ENCODE measurements at places on chromosomes 5 and 9.

DNA sequence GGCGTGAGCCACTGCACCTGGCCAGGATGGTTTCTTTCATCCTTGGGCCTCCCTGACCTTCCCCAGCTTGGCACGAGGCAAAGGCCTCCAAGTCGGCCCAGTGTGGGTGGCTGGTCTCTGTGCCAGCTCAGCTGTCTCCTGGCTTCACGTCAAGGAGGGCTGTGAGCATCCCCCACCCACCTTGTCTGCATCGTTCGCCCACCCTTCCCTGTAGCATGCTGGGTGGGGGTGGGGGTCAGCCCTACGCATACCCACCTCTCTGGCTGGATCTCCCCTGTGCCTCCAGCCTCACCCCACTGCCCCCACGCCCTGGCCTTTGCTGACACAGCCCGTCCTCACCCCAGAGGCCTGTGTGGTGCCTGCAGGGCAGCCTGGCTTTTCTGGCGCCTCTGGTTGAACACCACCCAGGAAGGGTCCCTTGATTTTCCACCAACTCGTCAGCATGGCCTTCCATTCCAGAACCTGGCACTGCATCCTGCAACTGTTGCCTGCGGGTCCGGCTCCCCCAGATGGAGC lies 8.8 kb upstream of the WDR5 start:
- DNase-seq, result no peak

DNA sequence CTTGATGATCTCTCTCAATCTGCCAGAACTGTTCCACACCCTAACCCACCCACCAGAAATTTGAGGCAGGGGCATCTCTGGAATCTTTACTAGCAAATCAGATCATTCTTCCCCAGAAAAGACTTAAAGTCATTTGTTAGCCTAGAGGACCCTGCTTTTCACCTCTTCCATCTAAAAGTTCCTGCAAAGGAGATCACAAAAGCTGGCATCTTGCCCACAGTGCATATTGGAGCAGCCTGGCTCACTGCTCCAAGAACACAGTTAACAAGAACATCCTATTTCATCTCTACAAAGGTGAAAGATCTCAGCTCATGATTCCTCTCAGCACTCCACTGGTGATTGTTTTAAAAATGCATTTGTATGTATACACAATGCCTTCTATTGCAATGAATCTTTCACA lies 36.3 kb downstream of the GABRP start:
- no peak for DNase-seq

DNA sequence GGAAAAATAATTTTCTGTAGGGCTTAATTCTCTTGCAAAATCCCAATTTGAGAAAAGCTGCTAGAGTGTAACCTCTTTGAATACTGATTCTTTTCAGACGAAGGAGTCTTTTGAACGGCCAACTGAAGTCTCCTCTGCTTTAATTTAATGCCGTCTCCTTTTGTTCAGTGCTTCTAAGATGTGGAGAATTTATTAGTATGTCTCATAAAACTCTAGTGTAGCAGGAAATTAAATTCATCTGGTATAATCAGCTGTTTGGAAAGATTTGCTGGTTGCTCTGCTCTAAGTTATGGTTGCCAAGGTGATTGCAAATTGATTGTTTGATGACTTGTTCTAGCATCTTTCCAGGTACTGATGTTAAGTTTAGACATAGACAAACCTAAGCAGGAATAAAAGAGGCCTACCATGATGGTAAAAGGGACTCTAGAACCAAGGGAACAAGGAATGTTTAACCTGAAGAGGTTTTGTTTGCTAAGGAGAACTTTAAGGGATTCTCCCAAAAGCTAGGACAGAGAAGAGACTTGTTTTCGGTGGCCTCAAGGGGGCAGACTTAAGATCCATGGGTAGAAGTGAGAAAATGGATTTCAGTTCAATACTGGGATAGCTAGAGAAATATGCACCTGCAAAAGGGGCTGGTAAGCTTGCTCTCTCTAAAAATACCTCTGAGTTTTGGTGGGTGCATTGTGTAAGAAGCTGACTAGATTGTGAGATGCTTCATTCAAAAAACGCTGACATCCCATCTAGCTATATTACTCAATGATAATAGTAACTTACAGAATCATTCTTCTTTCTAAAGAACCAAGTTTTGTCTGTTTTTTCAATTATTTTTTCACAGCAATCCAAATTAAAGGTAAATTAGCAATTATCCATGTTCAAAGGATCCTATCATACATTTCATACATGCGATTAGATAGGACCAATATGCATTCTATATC lies 5.7 kb upstream of the ADRB2 start:
- no peak for DNase-seq

- DNase-seq, result no peak
Observed at GRCh38 chr5:31921852-31922305, 252.2 kb downstream of the GOLPH3 start.

DNA sequence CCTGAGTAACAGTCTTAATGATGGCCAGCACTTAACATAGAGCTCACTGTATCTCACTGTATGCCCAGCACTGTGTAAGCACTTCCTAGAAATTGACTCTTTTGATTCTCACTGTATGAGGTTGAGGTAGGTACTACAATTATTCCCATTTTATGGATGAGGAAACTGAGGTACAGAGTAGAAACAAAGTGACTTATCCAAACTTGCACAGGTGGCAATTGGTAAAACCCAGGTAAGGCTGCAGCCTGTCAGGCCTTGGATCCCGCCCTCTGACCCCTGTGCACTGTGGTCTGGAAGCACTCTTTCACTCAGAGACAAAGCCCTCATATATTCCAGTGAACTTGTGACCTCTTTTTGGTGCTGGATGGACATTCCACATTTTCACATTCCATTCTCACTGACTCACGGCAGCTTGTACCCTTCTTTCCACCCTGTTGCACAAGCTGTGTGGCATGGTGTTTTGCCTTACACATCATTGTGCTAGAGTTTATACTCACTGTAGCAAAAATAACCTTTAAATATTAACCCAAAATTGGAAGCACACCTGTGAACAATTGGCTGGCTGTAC lies 21.7 kb downstream of the ANKRD55 start:
- DNase-seq, result no peak

- no peak for DNase-seq
Observed at GRCh38 chr9:116435706-116436105, 251.4 kb upstream of the TRIM32 start.

- no peak for DNase-seq
Observed at GRCh38 chr5:51881901-51882300, 498.7 kb downstream of the ISL1 start.

DNA sequence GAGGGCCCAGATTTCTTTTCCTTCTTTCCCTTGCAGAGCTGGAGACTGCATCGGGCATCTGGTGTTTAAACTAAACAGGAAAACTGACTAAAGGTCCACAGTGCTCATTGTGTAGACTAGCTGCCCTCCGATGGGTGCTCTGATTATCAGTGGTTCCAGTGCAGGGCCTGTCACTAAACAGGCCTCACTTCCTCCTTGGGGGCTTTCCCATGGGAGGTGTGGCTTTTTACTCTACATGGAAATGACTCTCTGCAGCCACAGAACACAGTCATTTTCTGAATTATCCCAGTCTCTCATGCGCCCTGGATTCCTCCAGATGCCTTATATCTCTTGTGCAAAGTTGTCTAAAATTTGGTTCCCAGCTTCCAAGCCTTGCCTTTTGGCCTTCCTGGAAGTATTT lies 199.2 kb downstream of the TRIO start:
- DNase-seq, result no peak

GRCh38 chr9:91239367-91240111 lies 122.2 kb downstream of the AUH start:
- DNase-seq, result no peak

- DNase-seq, result no peak
Observed at GRCh38 chr9:93081081-93081529, 14.9 kb upstream of the CARD19 start.

- DNase-seq, result no peak
Observed at GRCh38 chr5:82278711-82279370, 687 bp upstream of the RPS23 start.

DNA sequence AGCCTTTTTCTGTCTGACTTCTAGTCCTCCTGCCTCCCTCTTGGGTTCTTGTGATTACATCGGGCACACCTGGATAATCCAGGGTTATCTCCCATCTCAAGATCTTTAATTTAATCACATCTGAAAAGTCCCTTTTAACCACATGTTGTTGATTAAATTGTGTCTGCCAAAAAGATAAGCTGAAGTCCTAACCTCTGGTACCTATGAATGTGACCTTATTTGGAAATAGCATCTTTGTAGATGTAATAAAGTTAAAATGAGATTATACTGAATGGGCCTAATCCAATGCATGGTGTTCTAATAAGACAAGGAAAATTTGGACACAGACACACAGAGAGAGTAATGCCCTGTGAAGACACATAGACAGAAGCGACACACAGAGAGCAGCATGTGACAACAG lies 232.4 kb downstream of the KCTD16 start:
- DNase-seq, result no peak

DNA sequence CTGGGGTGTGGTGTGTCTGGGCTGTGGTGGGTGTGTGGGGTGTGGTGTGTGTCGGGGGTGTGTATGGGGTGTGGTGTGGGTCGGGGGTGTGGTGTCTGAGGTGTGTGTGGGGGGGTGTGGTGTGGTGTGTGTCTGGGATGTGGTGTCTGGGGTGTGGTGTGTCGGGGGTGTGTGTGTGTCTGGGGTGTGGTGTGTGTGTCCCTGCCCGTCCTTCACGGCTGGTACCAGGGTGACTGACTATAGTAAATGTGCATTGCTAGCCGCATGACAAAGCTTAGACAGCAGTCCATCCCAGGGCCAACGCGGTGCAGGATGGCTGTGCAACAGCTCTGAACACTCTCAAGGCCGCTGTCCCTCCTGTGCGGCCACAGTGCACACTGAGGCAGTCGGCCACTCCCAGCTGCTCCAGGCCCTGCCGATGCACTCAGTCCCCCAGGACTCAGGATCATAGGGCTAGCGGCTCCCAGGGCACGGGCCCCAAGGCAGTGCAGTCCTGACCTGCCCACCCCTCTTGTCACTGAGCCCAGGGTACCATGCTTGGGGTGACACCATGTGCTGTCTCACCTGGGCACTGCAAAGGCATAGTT lies 54.0 kb downstream of the SECISBP2 start:
- DNase-seq, result peak; percentile 51

GRCh38 chr5:30802961-30803705 lies 390.4 kb upstream of the CDH6 start:
- DNase-seq, result no peak

DNA sequence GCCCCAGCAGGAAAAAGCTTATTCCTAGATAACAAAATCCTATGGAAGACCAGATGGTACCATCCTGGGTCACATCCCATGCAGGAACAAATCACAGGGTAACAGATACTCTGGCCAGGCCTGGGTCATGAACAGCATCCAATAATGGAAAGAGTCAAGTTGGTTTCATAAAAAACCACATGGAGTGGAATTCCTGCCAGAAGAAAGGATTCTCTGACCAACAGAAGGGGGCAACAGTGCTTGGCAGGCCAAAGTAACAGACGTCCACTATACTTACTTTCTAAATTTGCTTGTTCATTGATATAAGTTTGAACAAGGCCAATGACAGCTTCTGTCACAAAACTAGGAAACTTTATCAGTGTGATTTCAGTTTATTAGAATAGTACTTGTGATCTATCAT lies 273.5 kb downstream of the ARRDC3 start:
- no peak for DNase-seq

GRCh38 chr5:180594311-180595045 lies 3.2 kb upstream of the SCGB3A1 start:
- DNase-seq, result no peak

DNA sequence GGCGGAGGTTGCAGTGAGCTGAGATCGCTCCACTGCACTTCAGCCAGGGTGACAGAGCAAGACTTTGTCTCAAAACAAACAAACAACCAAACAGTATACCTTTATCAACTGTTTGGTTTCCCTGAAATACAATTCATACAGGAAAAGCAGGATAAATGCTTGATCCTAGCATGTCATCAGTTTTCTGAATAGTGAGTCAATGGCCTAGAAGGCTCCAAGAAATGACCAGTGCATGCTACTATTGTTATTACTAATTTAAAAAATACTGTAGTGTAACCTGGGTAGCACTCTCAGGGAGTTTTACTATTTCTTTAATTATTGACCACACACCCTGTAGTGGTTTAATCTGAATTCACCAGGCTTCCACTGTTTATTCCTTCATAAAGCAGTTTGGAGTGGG lies 101.0 kb upstream of the PTPN3 start:
- DNase-seq, result no peak

GRCh38 chr5:111756581-111757354 lies at the start of gene NREP:
TSS of gene NREP (minus strand) at chr5:111757194. CDS start at chr5:111755772, 1,422 bp downstream.
- DNase-seq, result no peak

DNA sequence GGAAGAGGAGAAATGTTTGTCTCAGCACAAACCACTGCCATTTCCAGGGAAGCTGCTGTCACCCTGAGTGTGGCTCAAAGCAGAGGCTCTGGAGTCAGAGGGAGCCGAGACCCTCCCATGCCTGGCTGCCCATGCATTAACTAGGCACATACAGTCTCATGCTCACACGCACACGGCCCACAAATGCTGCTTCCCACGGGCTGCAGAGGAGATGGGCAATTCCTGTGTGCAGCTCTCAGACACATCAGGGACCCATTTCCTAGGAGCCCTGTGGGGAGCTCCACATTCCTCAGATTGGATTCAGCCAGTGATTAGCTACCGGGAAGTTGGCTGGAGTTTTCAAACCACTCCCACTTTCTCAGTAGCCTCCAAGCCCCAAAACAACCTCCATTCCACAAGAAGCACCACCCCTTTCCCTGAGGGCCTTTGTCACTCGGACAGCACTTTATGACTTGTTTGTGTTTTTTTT lies 9.1 kb upstream of the PTGES start:
- no peak for DNase-seq

DNA sequence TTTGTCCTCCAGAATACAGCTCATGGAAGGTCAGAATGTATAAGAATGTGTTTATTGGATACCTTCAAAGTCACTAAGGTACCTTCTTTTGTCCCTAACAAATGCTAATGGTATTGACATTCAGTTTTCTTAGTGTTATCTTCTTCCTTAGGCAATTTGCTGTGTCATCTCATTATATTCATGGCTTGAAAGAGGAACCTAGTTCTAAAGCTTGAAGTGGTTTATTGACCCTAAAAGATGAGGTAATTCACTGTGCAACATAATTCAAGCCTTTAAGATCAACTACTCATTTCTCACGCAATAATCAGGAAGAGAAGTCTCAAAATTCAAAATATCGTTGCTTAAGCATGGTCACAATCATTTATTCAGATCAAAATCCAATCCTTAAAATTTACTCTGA lies 342.7 kb upstream of the RIOK2 start:
- DNase-seq, result no peak

DNA sequence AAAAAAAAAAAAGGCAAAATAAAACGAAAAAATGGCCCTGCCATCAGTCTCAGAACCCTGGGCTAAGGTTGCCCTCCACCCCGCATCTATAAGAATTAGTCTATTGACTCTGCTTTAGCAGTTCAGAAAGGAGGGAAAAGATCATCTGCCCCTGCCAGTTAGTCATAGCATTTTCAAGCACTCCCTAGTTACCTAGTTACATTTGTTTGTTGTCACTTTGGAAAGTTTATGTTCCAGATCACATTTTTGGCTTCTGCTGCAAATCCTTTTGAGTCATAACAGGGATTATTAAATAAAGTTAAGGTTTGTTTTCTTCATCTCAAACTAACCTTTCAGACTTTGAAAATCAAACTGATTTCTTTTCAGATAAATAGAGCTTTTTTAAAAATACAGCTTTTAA lies 52.1 kb downstream of the AQP7 start:
- DNase-seq, result no peak

All from activated gamma-delta T cell treated with Interleukin-2 at 50 U/mL for 16 hours (primary cell).